ENCODE measurements at places on chromosomes 2 and 18. TPM values are rescaled to one million over a fixed set of nuclear protein-coding genes. Genes with fewer than 3 reads are reported as not detected.
A peak's percentile ranks its signal among the peaks of the same experiment; 100 is the strongest.

Gene XIRP2
- total RNA-seq: 0.59 TPM

DNA sequence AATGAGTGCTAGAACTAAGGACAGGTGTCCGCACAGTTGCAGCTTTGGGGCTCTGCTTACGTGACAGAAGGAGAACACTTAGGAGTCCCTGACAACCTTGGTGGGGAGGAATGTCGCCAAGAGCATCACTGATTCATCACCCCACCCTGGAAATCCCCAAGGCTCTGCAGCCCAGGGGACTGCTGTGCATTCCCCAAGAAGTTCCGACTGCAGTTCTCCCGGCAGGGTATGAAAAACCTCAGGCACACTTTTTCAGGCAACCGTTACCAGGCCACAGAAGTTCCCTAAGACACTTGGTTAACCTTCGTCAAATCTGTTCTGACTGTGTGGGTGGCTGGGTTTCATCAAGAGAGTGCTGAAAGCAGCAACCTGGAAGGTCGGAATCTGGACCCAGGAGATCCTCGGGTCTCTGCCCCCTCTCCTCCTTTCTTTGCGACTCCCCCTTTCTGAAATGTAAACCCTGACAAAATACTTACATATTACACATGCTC, 192.1 kb upstream of the CXCR4 start:
- no peak for DNase-seq

- DNase-seq: no peak
Measured at GRCh38 chr2:193845604-193846003, 1650.9 kb upstream of the TMEFF2 start.

- peak; percentile 13 for DNase-seq
Measured at GRCh38 chr2:132782176-132782783, 112.3 kb upstream of the LYPD1 start.

GRCh38 chr2:62197011-62197924, 1.4 kb downstream of the B3GNT2 start:
- DNase-seq: peak; percentile 33

GRCh38 chr2:26576565-26577441, 64.4 kb downstream of the CIB4 start:
- DNase-seq: no peak

Gene SKA1
- 3.8 TPM for total RNA-seq

DNA sequence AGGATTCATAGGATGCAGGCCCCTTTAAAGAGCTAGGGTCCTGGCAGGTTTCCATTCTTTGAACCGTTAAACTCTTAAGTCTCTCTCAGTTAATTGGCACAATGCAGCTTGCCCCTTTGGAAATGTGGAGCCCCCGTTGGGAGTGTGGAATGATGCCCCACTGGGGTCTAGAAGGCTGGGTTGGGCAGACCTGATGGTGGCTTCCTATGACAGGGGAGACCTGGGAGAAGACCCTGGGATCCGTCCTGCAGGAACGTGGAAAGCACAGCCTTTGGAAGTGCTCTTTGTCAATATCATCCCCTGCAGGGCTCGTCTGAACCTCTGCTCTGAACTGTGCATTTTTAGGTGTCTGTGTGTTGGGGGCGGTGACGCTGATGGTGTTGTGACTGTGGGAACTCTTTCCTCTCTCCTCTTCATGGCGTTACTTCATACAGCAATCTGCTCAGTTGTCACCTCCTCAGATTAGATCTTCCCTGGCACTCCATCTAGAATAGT, 190.6 kb downstream of the MYCN start:
- DNase-seq: no peak

DNA sequence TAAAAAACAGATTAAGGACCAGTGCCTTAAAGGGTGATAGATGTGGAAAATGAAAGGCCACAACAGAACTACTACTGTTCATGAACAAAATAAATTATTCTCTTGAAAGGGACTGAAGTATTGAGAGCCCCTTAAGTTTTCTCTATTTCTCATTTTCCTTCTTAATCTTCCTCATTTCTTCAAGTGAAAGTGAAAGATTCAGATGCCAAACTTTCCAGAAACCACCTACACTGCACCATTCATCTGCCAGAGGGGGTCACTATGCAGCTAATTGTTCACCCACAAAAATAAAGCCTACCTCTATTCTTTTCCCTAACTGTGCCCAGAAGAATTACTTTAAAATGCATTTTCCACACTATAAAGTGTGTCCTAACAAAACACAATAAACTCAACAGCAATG, 140.1 kb downstream of the NR4A2 start:
- no peak for DNase-seq

- no peak for DNase-seq
Measured at GRCh38 chr2:196925768-196926561, 542 bp downstream of the PGAP1 start.

DNA sequence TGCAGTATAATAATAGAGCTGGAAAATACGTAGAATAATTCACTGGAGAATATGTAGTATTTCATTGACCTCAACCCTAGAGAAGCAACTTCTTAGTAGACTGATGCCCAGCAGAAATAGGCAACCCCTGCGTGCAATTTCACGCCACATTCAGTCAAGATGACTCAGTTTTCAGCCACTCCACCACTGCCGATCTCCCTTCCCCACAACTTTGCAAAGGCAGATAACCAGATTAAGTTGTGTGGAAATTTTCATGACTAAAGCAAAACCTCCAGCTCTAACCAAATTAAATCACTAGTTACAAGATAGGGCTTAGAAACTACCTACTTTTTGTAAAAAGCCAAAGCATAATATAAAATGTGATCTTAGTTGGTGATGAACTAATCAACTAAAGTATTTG, 63.3 kb upstream of the STK17B start:
- DNase-seq: no peak

GRCh38 chr18:2894131-2894840, 47.5 kb downstream of the EMILIN2 start:
- no peak for DNase-seq

DNA sequence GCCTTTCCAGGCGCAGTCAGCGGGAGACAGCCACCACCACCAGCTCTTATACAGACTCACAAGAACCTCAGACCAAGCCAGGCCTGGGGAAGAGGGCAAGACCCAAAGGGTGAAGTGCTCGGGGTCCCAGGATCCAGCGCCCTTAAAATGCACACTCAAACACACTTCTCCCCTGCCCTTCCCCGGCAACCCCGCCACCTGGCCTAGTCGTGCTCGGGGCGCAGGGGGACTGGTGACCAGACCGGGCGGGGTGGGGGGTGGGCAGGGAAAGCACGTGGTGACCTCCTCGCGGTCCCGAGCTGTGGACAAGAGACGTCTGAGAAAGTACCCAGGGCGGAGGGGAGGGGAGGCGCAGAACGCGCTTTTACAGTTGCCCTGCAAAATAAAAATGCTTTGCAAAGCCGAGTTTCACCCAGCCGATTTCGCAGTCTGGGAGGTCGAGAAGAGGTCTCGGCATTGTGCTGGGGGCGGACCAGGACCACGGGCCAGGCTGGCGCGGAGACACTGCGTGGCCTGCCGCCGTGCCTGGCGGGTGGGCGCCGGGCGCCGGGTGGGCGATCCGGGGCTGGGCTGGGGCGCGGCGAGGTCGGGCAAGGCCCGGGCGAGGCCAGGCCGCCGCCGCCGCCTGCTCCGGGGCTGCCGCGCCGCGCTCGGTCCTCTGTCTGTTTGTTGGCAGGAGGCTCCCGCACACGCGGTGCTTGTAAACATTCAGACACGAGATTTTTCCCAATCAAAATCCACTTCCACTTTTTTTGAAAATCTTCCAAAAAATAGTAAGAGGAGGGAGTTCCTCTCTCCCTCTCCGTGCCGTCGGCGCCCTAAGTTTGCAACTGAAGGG, 2.0 kb downstream of the BCL11A start:
- no peak for DNase-seq

DNA sequence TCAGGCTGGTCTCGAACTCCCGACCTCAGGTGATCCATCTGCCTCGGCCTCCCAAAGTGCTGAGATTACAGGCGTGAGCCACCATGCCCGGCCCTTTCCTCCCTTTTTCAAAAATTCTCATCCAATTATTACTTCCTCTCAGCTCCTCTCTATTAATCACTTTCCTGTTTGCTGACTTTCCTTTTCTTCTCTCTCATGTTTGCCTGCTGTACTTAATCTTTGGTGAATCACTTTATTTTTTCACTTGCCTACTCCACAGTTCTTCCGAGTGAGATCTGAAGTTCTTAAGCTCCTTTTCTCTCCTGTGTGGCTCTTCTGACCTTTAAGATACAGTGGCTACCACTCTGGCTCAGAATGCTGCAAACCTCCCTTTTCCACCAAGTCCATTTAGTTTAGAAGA, 126.3 kb upstream of the SERTAD2 start:
- DNase-seq: no peak

Gene SNORC
- total RNA-seq: 4.6 TPM

Gene CD8A
- 0.88 TPM for total RNA-seq

Gene SKOR2
- 1.3 TPM for total RNA-seq

- DNase-seq: no peak
Measured at GRCh38 chr18:46034230-46034629, 37.8 kb downstream of the PSTPIP2 start.

Gene PLCD4
- 9.0 TPM for total RNA-seq

Gene CDKL4
- 9.1 TPM for total RNA-seq

- no peak for DNase-seq
Measured at GRCh38 chr18:25518716-25519053, 166.7 kb upstream of the ZNF521 start.

- DNase-seq: no peak
Measured at GRCh38 chr18:35024965-35025364, 16.2 kb upstream of the MAPRE2 start.

GRCh38 chr2:88596141-88596830, 31.0 kb downstream of the EIF2AK3 start:
- no peak for DNase-seq

DNA sequence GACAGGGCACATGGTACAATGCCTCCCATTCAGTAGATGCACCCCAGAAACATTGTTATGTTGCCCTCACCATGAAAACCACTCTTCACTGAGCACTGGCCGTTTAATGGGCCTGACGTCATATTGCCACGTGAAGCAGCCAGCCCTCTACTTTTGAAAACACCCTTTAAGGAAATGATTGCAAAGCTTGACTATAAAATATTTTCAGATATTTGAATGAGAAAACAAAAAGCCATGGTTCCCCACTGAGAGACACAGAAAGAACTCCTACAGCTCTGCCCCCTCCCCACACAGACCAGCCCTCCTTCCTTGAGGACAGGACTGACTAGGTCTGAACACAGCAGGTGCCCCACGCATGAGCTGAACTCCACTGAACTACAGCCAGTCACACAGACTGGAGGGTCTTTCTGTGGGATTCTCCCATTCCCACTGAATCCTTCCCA, 349.1 kb downstream of the ANAPC1 start:
- no peak for DNase-seq

DNA sequence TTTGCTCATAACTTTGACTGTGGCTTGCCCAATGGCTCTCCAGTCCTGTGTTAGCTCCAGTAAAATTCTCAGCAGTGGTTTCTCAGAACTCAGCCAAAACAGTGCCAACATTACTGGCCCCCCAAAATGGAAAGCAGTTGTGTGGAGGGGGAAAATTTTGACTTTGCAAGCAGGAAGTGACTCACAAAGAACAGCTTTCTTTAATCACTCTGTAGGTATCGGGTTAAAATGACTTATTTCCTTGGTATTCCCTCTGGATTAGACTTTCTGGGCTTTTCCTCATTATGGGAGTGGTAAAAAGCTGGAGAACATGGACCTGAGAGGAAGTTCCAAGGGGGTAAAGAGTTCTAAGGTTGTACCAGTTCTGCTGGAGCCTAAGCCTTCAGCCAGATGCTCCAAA, 175.7 kb upstream of the RND3 start:
- DNase-seq: no peak

DNA sequence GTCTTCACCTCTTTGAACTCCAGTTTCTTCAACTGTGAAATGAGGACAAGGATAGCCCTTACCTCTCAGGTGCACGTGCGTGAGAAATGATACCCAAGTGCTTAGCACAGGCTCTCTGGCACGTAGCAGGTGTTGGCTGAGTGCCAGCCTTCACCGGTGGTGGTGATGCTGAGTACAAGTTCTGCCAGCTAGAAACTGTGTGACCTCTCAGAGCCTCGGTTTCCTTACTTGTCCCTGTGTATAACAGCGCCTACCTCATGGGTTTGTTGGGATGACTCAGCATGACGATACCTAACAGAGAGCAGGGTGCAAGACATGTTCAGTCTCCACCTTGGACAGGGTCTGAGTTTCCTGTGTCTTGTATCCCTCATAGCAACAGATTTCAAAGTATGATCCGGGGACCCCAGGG, 205.1 kb downstream of the TNS1 start:
- DNase-seq: no peak

DNA sequence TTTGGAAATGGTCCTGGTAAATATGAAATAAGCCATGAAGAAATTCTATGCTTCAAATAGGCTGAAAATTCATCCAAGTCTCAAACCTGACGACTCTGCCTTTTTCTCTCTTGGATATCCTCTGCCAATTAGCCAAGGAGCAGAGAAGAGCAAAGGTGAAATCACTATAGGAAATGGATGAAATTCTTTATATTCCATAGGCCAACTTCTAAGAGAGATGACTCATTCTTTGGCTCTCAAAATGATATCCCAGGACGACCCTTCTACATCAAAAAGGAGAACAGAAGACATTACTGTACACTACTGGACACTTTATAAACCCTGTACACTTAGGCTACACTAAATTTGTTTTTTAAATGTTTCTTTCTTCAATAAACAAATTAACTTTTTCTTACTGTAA, 22.7 kb downstream of the PDE1A start:
- DNase-seq: no peak

DNA sequence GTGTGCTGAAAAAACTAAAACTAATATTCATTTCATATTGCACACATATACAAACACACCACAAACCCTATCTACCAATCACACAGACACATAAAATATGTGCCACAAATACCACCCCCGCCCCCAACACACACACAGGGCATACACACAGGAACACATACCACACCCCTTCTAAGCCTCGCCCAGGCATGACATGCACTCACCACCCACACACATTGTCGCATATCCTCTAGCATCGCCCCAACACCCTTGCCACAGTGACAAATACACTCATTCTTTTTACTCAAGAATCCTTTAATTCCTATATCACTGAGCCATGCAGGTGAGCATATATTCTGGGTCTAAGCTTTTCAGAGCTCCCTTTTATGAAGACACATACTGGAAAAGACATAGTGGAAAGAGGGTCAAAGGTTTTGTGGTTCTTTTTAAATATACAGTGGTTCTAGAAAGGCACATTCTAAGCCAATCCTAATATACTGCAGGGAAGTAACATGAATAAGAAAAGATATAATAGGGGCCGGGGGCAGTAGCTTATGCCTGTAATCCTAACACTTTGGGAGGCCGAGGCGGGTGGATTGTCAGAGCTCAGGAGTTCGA, 24.5 kb upstream of the LCLAT1 start:
- no peak for DNase-seq

GRCh38 chr18:42176599-42176998, 221.6 kb downstream of the PIK3C3 start:
- DNase-seq: no peak
